ENCODE measurements at places on chromosomes 12 and 14.

- no peak for DNase-seq
Observed at GRCh38 chr14:65229748-65230728, 127.7 kb upstream of the MAX start.

DNA sequence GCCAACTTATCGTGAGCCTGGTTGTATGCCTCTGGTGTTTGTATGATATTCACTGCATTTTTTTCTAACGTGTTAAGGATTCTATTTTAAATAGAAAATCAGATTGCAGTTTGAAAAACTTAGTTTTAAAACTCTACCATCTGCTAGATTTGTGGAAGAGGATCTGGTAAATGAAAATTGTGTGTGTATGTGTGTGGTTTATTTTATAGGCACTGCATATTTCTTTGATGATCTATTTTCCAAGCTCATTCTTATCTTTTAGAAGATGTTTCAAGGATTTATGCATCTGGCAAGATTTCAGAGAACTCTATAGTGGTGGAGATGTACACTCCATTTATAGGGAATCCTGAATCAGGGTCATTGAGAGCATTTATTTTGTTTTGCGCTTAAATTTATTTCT lies 69.8 kb downstream of the HMGA2 start:
- DNase-seq: no peak

- DNase-seq: no peak
Observed at GRCh38 chr14:68477461-68478085, 315.3 kb downstream of the ZFP36L1 start.

GRCh38 chr12:13238204-13238603 lies 41.7 kb downstream of the EMP1 start:
- no peak for DNase-seq

DNA sequence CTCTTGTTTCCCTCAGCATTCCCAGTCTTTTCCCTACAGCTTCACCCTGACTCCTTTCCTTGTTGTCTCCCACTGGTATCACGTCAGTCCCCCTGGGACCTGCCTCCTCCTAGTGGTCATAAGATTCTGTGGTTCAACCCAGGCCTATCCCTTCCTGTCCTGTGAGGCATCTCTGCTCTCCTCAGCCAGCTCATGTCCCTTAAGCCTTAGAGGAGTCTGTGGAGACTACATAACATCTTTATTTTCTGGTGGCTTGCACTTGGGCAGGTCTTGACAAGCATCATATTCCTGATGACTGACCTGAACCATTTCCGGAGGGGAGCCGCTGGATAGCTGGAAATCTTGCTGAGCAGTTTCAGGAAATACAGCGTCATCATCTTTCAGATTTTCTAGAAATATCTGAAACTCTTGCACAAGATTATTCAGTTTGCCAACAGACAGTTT lies 688 bp downstream of the C12orf71 start:
- DNase-seq: no peak

- DNase-seq: no peak
Observed at GRCh38 chr12:45974171-45974719, 16.1 kb downstream of the SCAF11 start.

DNA sequence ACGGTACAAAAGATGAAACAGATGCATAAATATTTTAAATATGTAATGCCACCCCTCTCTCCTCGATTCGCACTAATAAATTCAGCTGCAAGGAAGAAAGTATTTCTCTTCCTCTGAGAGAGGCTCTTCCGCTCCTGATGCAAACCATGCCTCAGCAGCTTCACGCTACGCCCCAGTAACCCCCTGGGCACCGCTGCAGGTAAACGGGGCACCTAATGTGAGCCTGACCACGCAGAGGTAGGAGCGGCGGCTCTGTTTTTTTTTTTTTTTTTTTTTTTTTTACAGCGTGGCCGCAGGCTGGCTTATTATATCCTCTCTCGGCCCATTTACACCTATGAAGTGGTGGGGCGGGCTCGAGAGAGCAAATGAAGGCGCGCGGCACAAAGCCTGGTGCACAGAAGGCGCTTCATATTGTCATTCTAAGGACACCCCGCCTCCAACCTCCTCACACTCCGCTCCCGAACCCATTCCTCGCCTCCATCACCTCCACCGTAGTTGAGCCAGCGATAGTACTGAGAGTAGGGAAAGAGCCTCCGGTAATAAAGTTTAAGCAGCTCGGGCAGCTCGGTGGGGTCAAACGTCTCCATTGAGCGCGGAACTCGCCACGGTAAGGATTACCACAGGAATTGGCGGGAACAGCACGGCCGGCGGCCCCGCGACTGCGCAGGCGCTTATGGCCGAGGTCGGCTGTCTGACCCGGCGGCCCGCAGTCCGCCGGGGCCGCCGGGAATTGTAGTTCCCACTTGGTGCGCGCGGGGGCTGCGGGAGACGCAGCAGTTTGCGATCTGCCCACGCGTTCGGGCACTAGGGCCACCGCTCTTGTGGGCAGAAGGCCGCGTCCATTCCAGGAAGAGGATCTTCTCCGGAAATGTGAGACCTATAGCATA lies at the start of gene PRIM1:
Gene PRIM1, minus strand, starts transcription at position 612 of the 887 bp plus-strand sequence. Its CDS starts 25 bp downstream, at position 587.
- DNase-seq: no peak

GRCh38 chr12:109458771-109459208 lies 18.3 kb downstream of the KCTD10 start:
- DNase-seq: no peak

DNA sequence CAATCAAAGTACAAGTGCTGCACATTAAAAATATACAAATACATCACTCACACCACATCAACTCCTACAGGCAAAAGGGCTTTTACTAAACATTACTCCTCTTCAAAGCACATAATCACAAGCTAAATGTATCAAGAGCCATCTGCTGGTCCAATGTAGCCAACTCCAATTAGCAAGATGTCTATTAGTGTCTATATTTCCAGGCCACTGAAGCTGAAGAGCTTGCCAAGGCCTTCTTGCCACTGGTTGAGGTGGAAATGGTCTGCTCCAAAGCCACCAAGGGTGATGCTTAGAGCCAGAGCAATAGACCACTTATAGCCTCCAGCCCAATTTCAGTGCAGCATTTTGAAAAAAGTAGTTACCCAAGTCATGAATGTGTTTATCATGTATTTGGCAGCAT lies 54.4 kb downstream of the RASSF9 start:
- no peak for DNase-seq

GRCh38 chr14:101732118-101732517 lies 29.4 kb upstream of the PPP2R5C start:
- no peak for DNase-seq

- DNase-seq: no peak
Observed at GRCh38 chr12:28083840-28084678, 106.2 kb upstream of the CCDC91 start.

DNA sequence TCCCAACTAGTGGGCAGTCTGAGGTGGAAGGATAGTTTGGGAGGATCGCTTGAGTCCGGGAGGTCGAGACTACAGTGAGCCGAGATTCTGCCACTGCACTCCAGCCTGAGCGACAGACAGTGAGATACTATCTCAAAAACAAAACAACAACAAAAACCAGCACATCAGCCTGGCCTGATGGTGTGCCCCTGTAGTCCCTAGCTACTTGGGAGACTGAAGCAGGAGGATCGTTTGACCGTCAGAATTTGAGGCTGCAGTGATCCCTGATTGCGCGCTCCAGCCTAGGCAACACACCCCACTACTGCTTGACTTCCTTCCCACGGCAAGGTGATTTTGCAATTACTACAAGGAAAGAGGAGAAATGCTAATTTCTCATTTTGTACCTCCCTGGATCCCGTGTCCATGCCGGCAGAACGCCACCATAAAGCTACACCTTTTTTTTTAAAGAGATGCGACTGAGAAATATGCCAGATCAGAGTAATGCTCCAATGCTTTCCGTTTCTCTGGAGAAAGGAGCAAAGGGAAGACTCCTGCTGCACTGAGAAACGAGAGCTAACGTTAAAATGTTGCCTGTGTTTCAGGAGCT lies 672 bp upstream of the SCFD1 start:
- no peak for DNase-seq

DNA sequence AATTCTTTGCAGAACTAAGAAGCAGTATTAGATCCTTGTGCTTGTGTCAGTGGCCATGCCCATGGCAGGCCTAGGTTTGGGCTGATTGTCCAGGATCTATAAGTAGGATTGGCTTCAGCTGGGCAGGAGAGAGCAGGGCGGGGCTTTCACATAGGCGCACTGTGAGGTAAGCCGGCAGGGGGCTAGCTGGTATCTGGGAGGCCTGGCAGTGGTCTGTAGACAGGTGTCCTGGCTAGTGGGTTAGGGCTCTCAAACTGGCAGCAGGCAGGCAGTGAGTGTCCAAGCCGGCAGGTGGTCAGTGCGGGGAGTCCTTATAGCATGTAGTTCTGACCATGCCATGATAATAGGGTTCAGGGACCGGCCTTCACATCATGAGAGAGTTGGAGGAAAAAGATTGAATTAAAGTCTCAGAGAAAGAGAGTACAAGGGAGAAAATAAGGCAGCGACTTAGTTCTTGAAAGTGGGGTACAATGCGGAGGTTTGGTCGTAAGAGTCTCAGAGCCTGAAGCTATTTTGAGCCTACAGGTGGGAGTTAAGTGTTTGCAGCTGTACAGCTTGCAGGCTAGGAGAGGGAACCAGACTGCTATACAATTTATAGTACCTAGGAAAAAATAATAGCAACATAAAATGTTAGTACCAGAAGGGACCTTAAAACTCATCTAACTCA lies 137.4 kb downstream of the TPH2 start:
- DNase-seq: no peak

DNA sequence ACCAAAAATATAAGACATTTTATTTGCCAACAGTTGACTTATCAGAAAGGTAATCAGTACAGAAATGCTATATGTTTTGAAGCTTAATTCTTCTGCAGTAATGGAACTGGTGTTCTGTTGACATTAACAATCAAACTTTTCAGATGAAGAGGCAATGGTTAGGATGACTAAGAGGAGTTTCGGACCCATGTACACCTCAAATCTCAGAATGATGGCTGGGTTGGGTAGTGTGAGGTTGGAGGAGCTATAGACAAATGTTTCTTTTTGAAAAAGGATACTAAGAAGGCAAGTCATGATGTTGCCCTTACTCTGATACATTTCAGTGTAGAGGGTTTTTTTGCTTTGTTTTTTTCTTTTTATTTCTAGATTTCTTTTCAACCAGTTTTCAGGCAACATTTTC lies 66.9 kb downstream of the KNTC1 start:
- DNase-seq: no peak

GRCh38 chr14:81137316-81137715 lies 83.4 kb downstream of the GTF2A1 start:
- DNase-seq: no peak

- DNase-seq: no peak
Observed at GRCh38 chr12:124560146-124560890, 7.1 kb downstream of the NCOR2 start.

- no peak for DNase-seq
Observed at GRCh38 chr14:55913324-55914025, 204.7 kb upstream of the PELI2 start.

DNA sequence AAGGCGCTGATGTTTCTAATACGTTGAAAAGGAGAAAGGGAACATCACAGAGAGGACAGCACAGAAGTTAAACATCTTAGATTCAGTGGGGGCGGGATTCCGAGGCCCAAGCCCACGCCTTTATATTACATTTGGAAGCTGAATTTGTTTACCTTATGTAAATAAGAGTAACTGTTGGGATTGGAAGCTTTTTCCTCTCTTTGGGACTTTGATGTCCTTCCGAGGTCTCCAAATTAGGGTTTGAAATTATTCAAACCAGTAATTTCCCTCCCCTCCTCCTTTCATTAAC lies 6.4 kb downstream of the FOXA1 start:
- no peak for DNase-seq

- DNase-seq: no peak
Observed at GRCh38 chr14:105442834-105443233, 23.2 kb downstream of the MTA1 start.

DNA sequence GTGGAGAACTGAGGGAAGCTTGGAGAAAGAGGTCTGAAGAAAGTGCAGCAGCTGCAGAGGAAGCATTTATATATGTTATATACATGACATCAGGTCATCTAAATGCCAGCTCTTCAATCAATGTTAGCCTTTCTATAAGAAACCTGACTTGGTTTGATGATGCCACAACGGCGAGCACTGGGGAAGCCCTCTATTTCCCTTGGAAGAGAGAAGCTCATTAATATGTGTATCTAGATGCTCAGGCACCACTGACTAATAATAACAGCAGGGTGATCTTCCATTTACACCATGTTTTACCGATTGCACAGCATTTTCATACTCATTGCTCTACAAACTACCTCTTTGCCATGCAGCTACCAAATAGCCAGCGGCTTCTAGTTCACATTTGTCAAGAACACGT lies 811 bp downstream of the ACYP1 start:
- DNase-seq: no peak

DNA sequence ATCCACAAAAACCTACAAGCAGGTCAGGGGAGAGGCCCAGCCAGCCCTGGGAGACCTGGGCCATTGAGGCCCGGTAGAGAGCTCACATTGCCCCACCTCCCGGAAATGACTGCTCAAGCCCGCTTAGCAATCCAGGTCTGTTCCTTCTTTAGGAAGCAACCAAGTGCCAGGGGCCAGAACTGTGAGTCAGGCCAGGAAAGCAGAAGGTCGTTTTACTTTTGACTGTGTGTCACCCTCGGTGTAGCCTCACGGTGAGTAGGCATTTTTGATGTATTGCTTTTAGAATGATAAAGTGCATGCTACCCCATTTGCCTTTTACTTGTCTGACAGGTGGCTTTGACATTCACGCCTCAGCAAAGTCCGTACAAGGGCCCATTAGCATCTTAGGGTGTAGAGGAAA lies 25.4 kb upstream of the PWP1 start:
- DNase-seq: no peak

GRCh38 chr12:92899386-92900001 lies 29.6 kb downstream of the EEA1 start:
- DNase-seq: no peak

DNA sequence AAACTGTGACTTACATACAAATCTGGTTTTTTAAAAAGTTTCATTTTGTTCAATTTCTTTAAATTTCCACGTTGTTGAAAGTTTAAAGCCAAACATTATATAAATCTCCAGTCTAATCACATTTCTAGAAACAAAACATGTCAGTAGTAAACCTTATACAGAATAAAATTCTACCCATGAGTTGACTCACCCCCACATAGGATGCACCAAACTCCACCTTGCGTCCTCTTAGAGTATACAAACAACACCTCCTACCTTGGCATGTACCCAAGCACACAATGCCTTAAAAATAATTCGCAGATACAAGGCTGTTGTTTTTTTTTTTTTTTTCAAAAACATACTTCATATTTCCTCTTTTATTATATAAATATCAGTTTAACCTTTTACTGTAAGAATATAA lies 3.3 kb downstream of the FBXL14 start:
- DNase-seq: no peak

DNA sequence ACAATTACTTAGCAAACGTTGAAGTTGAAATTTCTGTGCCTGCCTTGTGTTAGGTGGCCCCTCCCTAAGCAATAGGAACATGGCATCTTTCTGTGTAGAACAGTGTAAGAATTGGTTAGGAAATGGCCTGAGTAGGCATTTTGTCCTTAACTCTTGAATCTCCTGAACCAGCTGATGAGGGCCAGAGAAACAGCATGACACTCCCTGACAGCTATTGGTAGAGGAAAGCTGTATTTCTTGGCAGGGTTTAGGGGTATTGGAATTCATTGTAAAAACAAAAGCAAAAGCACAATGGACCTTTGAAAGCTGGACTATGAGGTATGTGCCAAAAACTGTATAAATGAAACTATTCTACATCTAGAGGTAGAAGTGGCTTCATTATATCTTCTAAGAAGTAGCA lies 40.6 kb upstream of the LRTM2 start:
- no peak for DNase-seq

Data from cortex of kidney (tissue), 1 donor.